ENCODE measurements at places on chromosomes 11 and 22.

DNA sequence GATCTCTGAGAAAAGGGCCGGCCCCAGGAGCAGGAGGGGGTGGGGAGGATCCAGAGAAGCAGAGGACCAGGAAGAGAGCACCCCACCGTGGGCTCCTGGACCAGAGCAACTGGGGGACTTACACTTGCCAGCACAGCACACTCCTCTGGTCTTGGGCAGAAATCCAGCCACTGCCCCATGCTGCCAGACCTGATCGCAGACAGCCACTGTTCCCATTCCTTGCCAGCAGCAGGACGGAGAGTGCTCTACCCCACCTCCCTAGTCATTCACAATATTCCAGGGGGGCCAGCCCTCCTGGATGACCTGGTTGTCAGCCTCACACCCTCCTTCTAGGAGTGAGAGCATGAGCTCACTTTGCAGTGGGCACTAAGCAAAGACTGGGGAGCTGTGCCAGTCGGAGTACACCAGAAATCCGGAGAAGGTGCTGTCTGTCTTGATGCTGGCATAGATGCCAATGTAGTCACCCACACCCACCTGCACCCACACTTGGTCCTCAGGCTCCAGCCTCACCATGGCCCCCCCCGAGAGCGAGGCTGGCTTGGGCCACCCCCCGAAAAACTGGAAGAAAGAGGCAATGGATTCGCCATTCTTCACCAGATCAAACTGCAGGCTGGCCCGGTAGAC lies 1.6 kb downstream of the C1QTNF5 start:
- no peak for DNase-seq

- DNase-seq: no peak
Measured at GRCh38 chr22:49084206-49084605, 743.5 kb downstream of the BRD1 start.

DNA sequence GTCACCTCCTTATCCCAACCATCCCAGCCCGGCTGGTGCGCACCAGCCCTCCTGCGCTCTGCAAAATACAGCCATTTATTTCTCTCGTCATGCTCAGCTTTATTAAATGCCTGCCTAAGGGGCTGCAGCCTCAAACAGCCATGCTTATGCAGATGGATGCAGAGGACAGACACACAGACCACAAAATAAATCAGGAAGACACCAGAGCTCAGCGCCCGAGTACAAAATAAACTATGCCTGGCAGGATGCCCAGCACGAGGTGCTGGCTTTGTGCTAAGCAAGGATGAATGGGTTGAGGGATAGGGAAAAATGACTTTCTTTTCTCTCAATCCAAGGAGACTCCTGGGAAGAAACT lies 70.5 kb downstream of the RPUSD4 start:
- DNase-seq: no peak

DNA sequence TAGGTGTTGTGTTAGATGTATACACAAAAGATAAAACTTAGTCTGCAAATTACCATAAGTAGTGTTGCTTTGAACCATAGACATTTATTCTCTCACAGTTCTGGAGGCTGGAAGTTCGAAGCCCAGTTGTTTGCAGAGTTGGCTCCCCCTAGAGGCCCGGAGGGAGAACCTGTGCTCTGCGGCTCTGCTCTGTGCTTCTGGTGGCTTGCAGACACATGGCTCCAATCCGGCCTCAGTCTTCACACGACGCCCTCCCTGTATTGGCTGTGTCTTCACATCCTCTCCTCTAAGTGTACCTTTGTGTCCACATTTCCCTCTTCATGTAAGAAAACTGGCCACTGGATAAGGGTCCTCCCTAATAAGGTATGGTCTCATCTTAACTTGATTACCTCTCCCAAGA lies 128.4 kb downstream of the OPCML start:
- peak; percentile 1 for DNase-seq

DNA sequence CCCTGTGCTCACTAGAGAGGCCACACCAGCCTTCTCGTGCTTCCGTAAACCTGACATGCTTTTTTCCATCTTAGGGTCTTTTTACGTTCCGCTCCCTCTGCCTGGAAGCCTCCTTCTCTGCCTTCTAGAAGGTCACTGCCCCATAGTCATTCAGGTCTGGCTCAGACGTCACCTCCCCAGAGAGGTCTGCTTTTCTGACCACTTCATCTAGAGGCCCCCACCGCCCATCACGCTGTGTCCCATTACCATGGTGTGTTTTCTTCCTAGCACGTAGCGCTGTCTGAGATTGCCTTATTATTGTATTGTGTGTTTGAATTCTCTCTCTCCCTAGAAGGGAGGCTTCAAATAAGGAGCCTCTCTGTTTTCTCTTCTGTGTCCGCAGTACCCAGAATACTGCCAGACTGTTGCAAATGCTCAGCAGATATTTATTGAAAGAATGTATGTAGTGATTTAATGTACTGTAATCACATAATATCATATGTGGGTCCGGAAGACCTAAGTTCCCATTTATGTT lies 10.0 kb downstream of the TAB1 start:
- DNase-seq: no peak

- DNase-seq: no peak
Measured at GRCh38 chr11:34784318-34784841, 131.8 kb downstream of the APIP start.

GRCh38 chr22:42163515-42163914 lies 32.9 kb upstream of the CYP2D6 start:
- DNase-seq: no peak

- no peak for DNase-seq
Measured at GRCh38 chr11:122671400-122671891, 15.9 kb downstream of the UBASH3B start.

Measured in stimulated activated CD8-positive, alpha-beta memory T cell treated with anti-CD3 and anti-CD28 coated beads, Interleukin-2, amount 100 ng/mL, for 48 hours (primary cell).